Fibroblast of villous mesenchyme (primary cell): ENCODE measurements at places on chromosomes 2 and 18. TPM values are rescaled to one million over a fixed set of nuclear protein-coding genes. Genes with fewer than 3 reads are reported as not detected.

- DNase-seq = peak; percentile 73
Measured at GRCh38 chr2:53202063-53202462, 565.5 kb upstream of the CHAC2 start.

DNA sequence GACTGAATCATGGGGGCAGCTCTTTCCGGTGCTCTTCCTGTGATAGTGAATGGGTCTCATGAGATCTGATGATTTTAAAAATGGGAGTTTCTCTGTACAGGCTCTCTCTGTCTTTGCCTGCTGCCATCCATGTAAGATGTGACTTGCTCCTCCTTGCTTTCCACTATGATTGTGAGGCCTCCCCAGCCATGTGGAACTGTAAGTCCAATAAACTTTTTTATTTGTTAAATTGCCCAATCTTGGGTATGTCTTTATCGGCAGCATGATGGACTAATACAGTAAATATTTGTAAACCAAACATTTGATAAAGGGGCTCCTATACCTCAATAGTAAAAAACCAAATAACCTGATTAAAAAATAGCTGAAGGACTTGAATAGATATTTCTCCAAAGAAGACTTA, 77.3 kb downstream of the INSIG2 start:
- no peak for DNase-seq

GRCh38 chr18:51448949-51449348, 251.5 kb upstream of the MEX3C start:
- no peak for DNase-seq

DNA sequence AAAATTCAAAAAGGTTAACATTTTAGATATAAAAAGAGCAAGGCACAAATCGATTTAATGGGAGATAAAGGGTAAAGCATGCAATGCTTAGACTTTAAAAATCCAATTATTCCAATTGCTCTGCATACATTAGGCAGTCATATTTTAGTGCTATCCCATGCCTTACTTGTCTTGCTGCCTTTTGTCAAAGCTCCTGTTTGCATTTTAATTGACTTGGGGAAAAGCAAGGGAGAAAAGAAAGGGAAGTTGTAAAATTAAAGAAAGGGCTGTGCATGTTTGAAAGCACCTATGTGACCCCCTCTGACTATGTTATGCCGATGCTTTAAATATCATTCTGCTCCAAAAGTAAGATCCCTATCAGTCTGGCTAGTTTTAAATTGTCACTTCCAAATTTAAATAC, 193.7 kb upstream of the VWC2L start:
- no peak for DNase-seq

FSHR gene
- not detected in 2 replicates for total RNA-seq

RHBDD1 gene
- 18.7 and 38.9 TPM in 2 replicates for total RNA-seq
